ENCODE measurements at places on chromosomes 1 and 21. TPM values are rescaled to one million over a fixed set of nuclear protein-coding genes. Genes with fewer than 3 reads are reported as not detected.

The TOMM20 gene
- 242 TPM for polyA plus RNA-seq

The TSPAN1 gene
- polyA plus RNA-seq: 88.0 TPM

The RGSL1 gene
- 0.20 TPM for polyA plus RNA-seq

The NAXE gene
- 75.0 TPM for polyA plus RNA-seq

Data from left renal pelvis (tissue), 4 donors.